Naive thymus-derived CD4-positive, alpha-beta T cell (primary cell): ENCODE measurements at places on chromosomes 1 and 21. TPM values are rescaled to one million over a fixed set of nuclear protein-coding genes. Genes with fewer than 3 reads are reported as not detected.

The URB1 gene
- total RNA-seq: 20.6 and 21.0 TPM in 2 replicates

The DENND1B gene
- 18.2 TPM for total RNA-seq

The SLC16A4 gene
- 0.76 TPM for total RNA-seq

The GUCA2A gene
- 0.76 TPM for total RNA-seq

The NES gene
- not detected for total RNA-seq
